ENCODE measurements at places on chromosomes 7 and 10.

- DNase-seq = no peak
Observed at GRCh38 chr10:93751124-93751523, 6.6 kb upstream of the LGI1 start.

- no peak for DNase-seq
Observed at GRCh38 chr7:37771342-37771741, 77.1 kb upstream of the NME8 start.

DNA sequence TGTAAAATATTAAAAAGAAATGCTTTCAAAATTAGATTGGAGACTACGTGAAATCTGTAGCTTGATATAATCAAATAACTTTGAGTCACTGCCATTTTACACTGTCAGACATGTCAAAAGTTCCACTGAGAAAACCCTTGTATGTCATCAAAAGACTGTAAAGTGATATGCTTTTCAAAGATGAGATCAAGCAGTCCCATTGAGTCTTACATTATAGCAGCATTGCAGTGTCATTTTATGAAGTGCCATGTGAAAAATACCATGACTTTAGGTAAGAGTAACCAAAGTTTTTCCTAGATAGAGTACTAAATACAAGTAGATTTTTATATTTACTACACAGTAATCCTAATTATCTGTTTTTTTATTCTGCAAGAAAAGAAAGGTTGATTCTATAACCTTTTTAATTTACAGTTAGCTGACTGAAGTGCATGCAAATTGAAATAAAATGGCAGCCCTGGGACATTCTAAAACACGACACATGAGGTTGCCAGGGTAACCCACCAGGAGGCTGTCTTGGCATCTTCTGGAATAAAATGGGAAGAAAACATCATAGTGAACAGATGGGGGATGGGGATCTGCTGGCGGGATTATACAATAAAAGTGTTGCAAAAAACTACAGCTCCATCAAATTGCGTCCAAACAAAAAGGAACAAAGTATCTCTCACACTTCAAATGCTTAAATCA is 91.3 kb upstream of the TMEM106B start:
- DNase-seq = no peak

GRCh38 chr10:61164458-61165160 is 220.6 kb upstream of the RHOBTB1 start:
- DNase-seq = no peak

Data from bone marrow (tissue), 2 donors.